Stomach (tissue), 19 donors: ENCODE measurements at places on chromosomes 2 and 18. TPM values are rescaled to one million over a fixed set of nuclear protein-coding genes. Genes with fewer than 3 reads are reported as not detected.

RSAD2 gene
- 1.6 TPM for total RNA-seq

NOL4 gene
- 0.14 TPM for total RNA-seq

ANKRD30B gene
- 0.18 TPM for total RNA-seq

INPP4A gene
- 23.7 TPM for total RNA-seq

CRYGC gene
- total RNA-seq, result not detected

FNDC4 gene
- total RNA-seq, result 5.0 TPM

KIAA2012 gene
- total RNA-seq, result 0.18 TPM

OSR1 gene
- 6.2 TPM for total RNA-seq

DNA sequence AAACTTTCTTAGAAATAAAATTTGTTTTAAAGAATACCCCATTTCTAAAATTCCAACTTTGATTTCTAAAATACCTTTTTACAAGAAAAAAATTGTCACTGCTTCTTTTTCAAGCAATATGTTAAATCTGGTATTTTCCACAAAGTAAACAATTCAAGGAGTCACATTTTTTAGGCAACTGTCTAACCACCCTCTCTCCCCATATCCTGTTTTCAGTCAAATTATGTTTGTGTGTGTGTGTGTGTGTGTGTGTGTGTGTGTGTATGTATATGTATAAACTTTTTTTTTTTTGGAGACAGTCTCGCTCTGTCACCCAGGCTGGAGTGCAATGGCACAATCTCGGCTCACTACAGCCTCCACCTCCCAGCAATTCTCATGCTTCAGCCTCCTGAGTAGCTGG, 59.3 kb downstream of the ADNP2 start:
- DNase-seq, result no peak

DNA sequence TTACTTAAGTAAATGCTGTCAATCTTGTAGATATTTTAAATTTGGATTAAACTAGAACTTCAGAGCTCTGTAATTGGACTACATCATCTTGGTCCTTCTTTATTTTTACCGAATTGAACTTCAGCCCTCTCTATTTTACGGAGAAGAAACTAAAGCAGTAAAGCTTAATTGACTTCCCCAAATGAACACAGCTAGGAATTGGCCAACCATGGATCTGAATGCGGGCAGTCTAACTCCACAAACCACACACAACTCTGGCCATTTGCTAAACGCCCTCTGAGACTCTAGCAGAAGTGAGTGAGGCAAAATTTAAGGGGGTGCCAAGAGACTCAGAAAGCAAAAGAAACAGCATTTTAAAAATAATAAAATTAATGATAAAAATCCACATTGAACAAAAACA, 86.3 kb upstream of the KCTD1 start:
- no peak for DNase-seq

GRCh38 chr2:191462370-191462769, 215.6 kb upstream of the NABP1 start:
- DNase-seq, result peak; percentile 59

DNA sequence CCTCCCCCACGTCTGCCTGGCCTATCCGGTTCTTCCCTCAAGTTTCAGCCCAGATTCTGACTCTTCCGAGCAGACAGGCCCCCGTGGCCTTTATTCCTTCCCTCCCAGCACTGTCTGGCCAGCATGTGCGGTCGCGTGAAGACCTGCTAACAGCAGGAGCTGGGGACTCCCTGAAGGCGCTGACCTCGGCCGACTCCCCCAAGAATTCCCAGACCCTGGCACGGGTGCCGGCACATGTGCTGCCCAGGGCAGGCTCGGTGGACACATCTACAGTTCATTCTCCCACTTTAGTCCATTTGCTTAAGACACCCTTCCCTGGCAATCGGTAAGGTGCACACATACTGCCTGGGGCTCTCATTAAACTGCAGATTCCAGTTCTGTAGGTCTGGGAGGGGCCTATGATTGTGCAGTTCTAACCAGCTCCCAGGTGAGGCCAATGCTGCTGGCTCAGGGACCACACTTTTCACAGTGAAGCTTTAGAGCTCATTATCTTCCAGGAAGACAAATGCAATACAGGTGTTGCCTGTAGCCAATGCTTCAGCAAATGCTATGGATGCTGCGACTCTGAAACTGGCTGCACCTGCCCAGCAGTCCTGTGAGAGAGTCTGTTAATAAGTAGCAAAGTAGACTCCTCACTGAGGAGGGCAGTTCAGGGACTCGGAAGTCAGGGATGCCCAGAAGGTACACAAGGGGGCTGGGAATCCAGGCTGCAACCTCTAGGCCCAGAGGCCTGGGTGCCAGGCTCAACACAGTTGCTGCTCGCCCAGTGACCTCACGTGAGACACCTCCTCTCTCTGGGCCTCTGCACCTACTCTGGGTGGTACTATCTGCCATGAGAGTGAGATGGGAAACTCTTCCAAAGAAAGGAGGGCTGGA, 45.4 kb upstream of the TAF1B start:
- no peak for DNase-seq

GRCh38 chr2:24671230-24671629, 122.0 kb downstream of the PTRHD1 start:
- no peak for DNase-seq

DNA sequence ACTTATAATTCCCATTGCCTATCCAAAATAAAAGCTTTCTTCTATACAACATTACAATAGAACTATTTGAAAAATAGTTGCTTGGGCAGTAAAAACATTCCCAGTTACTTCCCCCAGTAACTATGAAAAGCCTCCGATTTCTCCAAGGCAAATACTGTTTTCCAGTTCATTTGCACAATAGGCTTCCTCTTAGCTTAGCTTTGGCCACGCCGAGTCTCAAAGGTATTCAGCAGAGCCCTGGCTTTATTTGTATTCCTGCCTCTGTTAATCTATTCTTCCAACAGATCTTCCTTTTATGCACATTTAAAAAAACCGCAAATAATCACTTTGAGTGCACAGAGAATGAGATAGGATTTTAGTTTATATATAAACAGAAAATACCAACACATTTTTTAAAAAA, 836.8 kb upstream of the VRK2 start:
- no peak for DNase-seq

DNA sequence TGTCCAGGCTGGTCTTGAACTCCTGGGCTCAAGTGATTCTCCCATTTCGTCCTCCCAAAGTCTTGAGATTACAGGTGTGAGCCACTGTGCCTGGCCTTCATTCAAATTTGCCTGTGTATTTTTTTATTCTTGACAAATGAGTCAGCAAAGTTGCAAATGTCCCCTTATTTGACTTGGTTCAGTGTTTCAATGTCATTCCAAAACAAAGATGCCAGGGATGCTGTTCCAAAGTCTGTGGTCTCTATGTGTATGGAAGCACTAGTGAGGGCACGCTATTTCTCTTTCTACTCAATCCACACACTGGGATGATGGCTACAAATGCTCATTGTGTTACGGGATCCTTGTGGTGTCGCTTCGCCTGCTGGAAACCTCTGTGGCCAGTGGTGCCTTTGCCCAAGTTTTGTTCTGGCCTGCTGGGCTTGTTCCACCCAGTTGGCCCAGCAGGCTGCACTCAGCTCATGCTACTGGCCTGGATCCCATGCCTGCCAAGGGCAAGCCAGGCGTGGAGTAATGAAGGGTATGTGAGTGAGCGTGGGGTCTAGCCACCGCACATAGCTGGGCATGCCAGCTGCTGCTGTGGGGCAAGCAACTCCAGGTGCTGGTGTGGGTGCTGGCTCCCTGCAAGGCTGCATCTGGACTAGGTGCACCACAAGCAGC, 35.6 kb downstream of the FBXO48 start:
- no peak for DNase-seq

DNA sequence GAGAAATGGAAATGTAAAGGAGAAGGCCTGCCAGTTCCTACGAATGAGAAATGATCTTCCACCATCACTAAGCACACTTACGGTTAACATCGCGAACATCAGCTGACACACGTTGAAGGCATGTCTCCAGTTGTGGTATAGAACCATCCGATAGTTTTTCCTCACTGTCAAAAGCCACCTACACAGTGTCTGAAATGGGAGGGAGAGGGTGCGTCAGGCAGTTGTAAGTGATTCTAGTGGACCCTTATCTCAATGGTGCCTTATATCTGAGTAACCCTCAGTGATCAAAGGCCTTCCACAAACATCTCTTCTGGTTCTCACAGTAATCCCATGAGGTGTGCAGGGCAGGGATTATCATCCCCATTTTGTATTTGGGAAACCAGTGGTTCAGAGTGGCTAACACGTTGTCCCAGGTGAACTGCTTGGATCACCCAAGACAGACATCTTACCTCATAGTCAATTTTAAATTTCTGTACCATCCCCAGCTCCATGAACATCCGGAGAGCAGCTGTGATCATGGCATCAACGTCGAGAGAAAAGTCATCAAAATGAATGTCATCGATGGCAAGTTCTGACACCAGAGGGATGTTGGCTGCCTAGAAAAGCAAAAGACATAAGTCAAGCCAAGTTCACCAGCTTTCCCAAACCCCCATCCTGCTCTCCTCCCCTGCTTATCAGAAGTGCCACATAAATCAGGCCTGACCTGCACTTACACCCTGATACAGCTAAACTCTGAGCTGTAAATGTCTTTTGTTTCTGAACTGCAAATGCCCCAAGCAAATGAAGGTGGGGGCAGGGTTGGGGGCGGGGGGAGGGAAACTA, 335.2 kb downstream of the AGPS start:
- no peak for DNase-seq

DNA sequence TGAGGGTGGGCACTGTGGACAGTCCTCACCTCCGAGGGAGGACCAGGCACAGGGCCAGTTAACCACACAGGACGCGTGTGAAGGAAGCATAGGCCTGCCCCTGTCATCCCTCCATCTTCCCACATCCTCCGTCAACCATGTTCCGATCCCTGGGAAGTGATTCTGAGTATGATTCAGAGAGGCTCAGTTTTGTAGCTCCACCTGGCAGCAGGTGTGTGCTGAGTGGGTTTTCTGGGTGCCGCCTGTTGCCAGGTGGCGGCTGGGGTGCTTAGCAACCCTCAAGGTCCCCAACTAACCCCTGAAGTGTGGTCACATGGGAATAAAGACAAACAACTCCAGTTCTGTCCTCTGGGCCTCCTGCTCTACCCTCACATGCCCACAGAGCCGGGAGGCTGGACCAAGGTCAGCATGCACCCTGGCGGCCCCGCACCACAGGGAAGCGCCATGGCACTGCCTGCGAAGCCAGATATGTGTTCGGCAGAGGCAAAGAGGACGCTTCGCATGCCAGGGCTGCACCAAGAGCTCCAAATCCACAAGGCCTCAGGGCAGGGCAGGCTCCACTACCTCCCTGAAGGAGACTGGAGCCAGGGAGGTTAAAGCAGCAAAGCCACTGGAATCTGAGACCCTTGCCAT, 60.0 kb downstream of the ADCY3 start:
- DNase-seq, result no peak

DNA sequence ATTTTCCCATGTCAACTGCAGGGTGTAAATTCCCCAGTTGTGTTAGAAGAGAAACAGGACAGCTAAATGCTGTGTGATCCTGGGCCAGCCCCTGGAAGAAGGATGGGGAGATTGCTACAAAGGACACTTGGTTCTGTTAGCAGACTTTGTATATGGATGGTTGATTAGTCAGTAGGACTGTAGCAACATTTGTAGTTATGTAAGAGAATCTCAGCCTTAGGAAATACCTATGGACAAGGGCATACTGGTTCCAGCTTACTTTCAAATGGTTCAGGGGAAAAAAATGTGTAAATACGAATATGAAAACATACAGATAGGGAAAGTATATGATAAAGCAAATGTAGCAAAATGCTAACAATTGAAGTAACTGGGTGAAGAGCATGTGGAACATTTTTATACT, 47.6 kb downstream of the GNAL start:
- no peak for DNase-seq

DNA sequence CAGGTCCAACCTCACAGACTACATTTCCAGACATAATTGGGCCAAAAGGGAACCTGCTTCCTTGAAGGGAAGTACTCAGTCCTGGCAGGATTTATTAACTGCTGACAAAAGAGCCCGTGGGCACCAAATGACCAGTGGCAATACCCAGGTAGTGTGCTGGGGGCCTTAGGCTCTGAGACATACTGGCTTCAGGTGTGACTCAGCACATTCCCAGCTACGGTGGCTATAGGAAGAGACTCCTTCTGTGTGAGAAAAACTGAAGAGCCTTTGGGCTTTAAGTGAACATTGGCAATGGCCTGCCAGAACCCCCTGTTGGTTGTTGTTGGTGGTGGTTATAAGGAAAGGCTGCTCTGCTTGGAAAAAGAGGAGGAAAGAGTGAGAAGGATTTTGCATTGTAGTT, 401.8 kb downstream of the KCNJ3 start:
- DNase-seq, result no peak

DNA sequence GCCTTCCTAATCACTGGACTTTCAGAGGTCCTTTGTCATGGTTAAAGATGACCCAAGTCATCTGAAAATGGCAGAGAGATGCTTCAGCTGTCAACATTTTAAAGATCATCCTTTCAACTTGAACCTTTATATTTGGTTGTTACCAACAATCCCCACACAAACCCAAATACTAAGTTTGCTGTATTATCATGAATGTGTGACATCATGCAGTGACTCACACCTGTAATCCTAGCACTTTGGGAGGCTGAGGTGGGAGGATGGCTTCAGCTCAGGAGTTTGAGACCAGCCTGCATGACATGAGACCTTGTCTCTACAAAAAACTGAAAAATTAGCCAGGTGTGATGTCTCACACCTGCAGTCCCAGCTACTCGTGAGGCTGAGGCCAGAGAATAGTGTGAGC, 55.2 kb upstream of the NRP2 start:
- no peak for DNase-seq

- no peak for DNase-seq
These were observed 147.6 kb upstream of the COPS8 start for GRCh38 chr2:236938126-236938525.

DNA sequence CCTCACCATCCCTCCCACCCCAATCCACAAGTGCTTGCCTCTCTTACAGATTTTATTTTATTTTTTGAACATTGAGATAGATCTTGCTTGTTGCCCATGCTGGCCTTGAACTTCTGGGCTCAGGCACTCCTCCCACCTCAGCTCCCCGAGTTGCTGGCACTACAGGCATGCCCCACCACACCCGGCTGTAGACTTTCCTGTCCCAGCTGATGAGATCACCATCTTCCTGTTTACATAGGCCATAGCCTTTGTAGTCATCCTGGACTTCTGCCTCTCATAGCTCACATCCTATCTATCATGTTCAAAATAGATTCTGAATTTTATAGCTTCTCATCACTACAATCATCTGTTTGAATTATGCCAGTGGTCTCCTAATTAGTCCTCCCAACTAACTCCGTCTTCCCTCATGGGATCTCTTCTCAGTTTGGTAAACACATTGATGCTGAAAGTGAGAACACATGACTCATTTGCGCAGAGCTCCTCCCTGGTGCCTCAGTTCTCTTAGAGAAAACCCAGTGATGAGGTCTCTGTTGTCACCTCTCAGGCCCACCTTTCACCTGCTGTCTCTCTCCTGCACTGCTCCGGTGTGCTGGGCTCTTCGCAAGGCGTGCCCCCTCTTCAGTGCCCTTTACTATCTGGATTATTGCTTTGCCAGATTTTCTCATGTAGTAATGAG, 243.0 kb downstream of the ZNF407 start:
- no peak for DNase-seq

- no peak for DNase-seq
These were observed 488.2 kb upstream of the SPHKAP start for GRCh38 chr2:228669690-228670089.
